ENCODE measurements at places on chromosomes 2 and 18.

DNA sequence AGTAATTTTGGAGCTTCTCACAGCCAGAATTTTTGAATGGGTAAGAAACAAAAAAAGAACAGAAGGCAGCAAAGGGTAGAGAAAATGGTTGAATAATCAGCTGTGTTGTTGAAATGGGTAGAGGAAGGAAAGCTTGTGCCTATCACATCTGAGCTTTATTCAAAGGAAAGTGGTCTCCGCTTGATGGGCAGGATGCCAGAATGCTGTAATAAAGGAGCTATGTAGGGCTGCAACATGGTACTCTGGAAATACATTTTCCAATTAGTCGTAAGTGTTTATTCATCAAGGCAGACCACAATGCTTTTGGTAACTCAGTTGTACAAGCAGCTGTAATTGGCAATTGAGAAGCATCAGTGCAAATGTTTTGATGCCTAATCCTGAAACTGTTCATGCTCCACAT lies 196.9 kb downstream of the ICOS start:
- no peak for DNase-seq

GRCh38 chr2:216340280-216340631 lies 32.0 kb downstream of the MARCHF4 start:
- DNase-seq: no peak

DNA sequence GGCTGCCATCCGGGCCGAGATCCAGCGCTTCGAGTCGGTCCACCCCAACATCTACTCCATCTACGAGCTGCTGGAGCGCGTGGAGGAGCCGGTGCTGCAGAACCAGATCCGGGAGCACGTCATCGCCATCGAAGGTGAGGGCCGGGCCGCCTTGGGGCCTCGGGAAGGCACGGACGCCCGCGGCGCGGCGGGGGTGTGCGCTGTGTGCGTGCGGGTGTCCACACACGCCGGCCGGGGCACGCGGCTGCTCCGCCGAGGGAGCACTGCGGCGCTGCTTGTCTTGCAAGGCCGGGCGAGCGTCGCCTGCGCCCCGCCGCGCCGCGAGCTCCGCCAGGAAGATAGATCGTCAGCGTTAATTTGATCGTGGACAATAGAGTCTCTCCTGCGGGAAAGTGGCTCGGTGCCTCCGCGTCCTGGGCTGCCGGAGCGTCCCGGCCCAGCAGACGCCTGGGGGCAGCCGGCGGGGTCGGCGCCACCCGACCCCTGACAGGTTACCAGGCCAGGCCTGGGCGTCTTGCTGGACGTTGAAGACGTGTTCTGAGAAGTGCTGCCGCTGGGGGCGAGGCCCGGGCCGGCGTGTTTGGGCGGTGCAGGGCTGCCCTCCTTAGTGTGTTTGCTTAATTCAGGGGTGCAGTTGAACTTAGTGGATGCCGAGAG lies 1.0 kb downstream of the AGAP1 start:
- no peak for DNase-seq

GRCh38 chr2:133484106-133484505 lies 84.2 kb downstream of the NCKAP5 start:
- no peak for DNase-seq

- DNase-seq: peak; percentile 15
Measured at GRCh38 chr2:162058973-162059668, 14.9 kb downstream of the DPP4 start.

DNA sequence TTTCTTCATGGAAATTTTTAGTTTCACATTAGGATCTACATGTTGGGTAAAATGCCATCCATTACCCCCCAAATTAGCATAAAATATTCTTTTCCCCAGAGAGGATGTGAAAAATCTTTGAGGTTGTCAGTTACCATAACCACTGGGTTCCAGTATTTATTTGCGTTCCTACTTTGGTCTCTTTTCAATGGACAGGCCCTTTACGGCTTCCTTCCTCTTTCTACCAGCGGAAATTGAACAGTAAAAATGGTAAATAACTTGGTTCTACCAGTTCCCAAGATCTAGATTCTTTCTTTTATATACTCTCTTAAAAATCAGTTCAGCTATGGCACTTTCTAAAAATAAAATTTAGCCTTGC lies 169.2 kb upstream of the APCDD1 start:
- no peak for DNase-seq

DNA sequence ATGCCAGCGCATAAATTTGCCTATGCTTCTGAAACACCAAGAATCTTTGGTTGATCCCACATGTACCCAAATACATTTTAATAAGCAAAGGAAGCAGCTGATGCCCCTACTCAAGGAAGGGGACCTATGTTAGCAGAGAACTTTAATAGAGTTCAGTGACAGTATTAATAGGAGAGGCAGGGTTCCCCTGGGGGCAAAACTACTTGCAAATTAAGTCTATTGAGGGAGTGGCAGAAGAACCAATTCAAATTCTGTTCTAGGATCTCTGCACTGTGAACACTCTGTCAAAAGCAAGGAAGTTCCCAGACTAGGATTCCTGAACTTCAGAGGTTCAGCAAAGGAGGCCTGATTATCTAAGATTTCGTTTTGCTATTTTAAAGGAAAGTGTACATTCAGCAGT lies 47.5 kb downstream of the EPB41L3 start:
- no peak for DNase-seq

DNA sequence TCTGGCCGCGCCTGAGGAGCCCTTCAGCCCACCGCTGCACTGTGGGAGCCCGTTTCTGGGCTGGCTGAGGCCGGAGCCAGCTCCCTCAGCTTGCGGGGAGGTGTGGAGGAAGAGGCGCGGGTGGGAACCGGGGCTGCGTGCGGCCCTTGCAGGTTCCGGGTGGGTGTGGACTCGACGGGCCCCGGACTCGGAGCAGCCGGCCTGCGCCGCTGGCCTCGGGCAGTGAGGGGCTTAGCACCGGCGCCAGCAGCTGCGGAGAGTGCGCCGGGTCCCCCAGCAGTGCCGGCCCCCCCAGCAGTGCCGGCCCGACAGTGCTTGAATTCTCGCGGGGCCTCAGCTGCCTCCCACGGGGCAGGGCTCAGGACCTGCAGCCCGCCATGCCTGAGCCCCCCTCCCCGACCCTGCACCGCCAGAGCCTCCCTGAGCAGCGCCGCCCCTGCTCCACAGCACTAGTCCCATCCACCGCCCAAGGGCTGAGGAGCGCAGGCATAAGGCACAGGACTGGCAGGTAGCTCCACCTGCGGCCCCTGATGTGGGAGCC lies 534.2 kb downstream of the ZNF804A start:
- no peak for DNase-seq

DNA sequence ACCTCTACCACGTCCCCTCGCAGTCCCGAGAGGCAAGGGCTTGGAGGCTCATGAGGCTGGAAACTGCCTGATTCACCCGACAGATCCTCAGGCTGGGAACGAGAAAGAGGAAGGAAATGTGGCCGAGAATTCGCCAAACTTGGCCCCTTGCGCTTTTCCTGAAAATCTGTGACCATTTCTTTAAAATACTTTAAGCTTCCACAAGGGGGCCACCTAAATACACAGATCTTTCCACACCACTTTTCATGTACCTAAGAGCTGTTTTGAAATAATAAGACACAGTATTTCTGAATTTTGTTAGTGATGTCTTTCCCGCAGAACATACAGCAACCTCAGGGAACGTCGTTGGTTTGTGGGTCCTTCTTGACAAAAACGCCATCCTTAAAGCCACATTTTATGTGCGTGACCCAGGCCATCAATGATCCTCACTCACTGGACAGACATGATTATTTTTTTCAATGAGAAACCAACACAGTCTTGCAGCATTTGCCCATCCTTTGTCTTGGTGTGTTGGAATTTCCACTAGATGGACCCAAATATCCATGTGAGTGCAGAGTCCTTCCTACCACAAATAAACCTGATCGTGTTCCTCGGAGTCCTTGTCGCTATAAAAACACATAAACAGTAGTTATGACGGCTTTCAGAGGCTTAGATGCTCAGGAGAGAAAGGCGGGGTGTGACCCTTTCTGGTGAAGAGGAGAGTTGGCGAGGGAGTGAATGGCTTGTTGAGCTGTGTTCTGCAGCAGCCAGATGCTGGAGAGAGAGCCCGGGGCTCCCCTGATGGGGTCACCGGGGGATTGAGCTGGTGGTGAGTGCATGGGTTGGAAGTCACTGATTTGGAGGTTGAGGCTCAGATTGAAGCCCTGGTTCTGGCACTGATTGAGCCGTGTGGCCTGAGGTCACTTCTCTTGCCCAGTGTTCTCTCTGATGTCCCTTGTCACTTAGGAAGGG lies 25.0 kb downstream of the DCDC2C start:
- DNase-seq: no peak

DNA sequence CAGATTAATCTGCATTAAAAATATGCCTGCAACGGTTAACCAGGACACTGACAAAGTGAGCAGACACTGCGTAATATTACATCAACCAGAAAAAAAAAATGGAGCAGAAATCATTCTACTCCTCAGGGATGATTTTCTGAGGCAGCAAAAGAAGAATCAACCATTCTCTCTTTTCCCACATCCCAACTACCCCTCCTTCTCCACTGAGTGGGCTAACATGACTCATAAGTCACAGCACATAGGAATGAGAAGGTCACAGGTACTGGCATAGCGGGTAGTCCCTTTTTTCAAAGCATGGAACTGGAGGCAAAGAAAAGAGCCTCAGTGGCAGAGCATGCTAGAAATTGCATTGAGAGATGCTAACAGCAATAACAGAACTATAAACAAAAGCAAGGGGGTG lies 54.3 kb upstream of the TSPYL6 start:
- no peak for DNase-seq

GRCh38 chr2:208153156-208153555 lies 7.2 kb upstream of the CRYGB start:
- no peak for DNase-seq

- no peak for DNase-seq
Measured at GRCh38 chr2:120804459-120804858, 68.8 kb downstream of the GLI2 start.

DNA sequence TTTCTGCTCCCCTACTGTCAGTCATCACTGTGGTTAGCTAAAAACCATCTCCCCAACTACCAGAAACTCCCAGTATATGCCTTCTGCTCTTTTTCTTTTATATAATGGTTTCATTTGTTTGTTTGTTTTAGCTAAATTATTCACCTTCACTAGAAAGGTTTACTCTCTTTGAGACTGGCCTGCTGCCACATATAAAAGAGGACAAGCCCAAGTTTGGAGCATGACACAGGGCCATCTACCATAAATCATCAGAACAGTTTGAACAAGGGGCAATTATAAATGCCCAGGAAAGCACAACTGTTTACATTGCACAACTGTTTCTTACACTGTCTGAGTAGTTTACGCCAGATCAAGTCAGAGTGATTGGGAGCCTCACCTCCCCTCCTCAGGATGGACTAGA lies 471.0 kb upstream of the PIK3C3 start:
- DNase-seq: no peak

GRCh38 chr2:177212106-177212890 lies at the start of gene HNRNPA3:
Gene HNRNPA3, plus strand, starts transcription at chr2:177212794. Its CDS starts 6 bp downstream, at chr2:177212800.
- DNase-seq: peak; percentile 99

GRCh38 chr2:166494140-166494624 lies at the start of gene SCN7A:
Gene SCN7A, minus strand, starts transcription at chr2:166494249. Its CDS starts 16,553 bp downstream, at chr2:166477696.
- DNase-seq: no peak

DNA sequence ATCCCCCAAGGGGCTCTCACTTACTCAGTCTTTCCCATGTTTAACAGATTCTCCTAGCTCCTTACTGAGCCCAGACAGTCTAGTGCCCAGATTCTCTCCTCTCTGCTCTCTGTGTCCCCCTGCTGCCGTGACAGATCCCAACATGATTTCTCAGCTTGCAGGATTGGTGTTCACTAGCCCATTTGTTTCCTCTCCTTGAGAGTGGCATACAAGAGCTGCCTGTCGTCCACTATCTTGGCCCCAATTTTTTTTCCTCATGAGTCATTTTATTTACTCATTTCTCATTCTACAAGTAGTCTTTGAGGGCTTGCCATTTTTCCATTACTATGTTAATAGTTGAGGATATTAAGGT lies 199.9 kb upstream of the FN1 start:
- no peak for DNase-seq
